ENCODE measurements at places on chromosomes 2 and 18.

GRCh38 chr2:134232461-134232860, 21.4 kb upstream of the MGAT5 start:
- no peak for DNase-seq

DNA sequence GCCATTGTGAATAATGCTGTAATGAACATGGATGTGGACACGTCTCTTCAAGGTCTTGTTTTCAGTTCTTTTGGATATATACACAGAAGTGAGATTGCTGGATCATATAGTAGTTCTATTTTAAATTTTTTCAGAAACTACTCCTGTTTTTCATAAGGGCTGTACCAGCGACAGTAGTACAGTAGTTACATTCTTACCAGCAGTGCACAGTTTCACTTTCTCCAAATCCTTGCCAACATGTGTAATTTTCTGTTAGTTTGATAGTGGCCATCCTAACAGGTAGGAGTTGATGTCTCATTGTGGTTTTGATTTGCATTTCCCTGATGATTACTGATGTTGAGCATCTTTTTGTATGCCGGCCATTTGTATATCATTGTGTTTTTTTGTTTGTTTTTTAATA, 81.7 kb downstream of the EPC2 start:
- DNase-seq, result no peak

DNA sequence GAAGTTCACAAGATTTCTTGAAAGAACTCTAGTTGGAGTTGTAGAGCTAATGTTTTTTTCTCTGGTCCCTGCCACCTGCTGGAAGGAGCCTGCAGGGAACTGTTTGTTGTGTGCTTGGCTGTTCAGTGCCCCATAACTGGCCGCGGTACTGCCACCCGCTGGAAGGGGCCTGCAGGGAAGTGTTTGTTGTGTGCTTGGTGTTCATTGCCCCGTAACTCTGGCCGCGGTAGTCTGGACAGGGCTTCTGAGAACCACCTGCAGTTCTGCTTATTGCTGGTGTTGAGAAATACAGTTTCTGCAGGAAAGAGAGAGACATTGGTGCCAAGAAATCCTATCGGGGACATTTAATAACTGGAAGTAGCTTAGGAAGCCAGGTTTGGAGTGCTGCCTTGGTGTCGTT, 58.1 kb downstream of the AGAP1 start:
- no peak for DNase-seq

- DNase-seq, result no peak
Observed at GRCh38 chr2:195489101-195489500, 167.9 kb upstream of the SLC39A10 start.

DNA sequence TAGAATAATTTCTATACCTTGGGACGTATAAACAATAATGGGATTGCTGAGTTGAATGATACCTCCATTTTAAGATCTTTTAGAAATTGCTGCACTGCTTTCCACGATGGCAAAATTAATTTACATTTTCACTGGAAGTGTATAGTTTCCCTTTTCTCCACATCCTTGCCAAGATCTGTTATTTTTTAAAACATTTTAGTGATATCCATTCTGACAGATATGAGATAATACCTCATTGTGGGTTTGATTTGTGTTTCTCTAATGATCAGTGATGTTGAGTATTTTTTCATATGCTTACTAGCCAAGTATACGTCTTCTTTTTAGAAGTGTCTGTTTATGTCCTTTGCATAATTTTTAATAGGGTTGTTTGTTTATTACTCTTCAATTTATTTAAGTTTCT, 908.5 kb upstream of the CNTNAP5 start:
- DNase-seq, result no peak
